NCI-H1092 (cell line): ENCODE measurements at places on chromosomes 1 and 21.

DNA sequence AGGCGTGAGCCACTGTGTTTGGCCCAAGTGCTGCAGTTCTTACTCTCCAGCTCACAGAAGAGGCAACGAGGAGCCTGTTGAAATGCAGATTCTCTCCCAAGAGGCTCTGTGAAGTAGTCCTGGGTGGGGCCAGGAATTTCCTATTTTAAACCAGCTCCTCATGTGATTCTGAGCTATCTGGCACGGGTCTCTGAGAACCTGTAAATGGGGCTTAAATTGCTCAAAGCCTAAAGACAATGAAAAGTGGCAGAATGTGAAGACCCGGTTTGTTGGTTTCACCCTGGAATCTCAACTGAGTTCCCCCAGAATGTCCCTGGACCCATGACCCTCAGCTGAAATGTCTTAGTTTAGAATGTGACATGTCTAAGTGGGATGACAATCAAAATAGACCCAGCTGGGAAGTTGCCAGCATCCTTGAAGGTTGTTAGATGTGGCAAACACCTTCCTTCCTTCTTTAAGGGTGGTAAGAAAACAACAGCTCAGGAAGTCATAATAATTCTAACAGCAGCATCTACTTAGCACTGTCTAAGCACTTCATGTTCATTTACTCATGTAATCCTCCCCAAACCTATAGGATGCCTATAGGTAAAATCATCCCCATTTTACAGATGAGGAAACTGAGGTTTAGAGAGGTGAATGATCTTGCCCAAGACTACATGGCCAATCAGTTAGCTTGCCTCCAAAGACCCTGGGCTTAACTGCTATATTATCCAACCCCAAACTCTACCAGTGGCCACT is 20.9 kb upstream of the ATP5PO start:
- no peak for DNase-seq

- DNase-seq, result no peak
These were observed 973 bp downstream of the C1orf74 start for GRCh38 chr1:209783386-209783785.

DNA sequence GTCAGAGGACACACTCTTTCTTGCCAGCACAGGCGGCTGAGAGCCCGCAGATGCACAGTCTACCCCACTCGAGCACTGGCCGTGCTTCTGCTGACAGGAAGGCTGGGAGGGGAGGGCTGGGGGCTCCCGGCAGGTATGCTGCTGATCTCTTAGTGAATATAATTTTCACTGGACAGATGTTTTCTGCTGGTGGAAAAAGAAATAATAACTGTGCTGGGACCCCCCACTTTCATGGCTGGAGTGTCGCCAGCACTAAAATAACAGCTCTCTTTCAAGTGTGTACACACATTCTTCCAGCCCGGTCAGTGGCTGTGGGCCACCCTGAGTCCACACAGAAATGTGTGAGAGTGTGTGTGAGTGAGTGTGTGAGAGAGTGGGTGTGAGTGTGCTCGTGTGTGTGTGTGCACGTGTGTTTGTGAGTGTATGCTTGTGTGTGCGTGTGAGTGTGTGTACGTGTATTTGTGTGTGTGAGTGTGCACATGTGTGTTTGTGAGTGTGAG is 167.7 kb upstream of the USP24 start:
- DNase-seq, result no peak

GRCh38 chr1:2221271-2221670 is 6.8 kb upstream of the SKI start:
- DNase-seq, result no peak

DNA sequence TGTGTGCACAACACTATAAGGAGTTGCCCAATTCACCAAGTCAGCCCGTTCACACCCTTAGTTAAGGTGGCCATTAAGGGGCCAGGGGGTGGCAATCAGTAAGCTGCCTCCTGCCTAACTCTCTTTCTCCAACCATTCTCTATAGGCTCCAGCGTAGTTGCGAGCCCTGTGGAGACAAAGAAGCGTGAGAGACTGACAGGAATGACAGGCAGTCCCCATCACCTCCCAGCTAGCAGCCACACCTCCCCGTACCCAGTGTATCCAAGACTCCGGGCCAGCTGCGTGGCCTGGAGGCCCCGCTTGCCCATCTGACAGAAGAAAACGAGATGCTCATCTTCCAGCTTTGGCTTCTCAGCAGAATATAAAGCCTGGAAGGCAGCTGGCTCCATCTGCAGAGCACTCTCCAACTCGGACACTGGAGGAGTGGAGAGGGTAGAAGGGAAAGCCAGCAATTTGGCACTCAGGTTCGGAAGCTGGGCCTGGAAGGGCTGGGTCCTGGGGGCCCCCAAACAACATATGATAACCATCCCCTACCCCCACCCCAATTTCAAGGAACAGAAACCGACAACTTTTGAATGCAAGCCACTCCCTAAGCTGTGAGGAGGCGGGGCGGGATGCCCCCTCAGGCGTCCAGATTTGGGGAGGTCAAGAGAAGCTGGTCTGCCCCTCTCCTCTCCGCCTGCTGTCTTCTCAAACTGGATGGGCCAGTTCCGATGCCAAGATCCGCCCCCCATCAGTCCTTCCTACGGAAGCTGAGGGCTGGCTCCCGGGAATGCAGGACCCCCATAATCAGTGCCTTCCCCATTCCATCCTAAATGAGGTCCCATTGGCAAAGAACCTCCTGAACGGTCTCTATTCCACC is 872 bp downstream of the TSTD1 start:
- no peak for DNase-seq

- DNase-seq, result no peak
These were observed 105.2 kb upstream of the PALMD start for GRCh38 chr1:99540744-99541143.

- no peak for DNase-seq
These were observed 4.1 kb upstream of the NBPF3 start for GRCh38 chr1:21435646-21436487.

GRCh38 chr1:85278853-85279314 is 2.5 kb upstream of the BCL10 start:
- no peak for DNase-seq

GRCh38 chr1:66353257-66353656 is 180.7 kb upstream of the SGIP1 start:
- DNase-seq, result no peak

DNA sequence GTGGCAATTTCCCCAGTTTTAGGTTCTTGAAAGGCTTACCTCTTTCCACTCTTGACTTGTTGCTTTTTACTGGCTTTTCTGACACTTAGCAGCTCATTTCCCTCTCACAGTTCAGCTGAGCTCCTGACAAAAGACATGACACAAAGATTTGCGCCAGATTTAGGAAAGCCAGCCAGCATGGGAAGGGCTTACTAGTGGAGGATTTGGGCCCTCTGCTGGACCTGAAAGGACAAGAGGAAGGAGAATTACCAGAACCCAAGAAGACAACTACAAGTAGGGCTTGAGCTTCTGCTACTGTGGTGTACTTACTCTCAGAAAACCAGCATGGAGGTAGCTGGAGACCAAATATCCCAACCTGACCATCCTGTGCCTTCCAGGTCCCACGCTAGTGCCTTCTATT is 784.5 kb downstream of the BRINP3 start:
- DNase-seq, result no peak

GRCh38 chr1:199619223-199619622 is 408.3 kb upstream of the NR5A2 start:
- DNase-seq, result no peak

GRCh38 chr1:5734414-5734813 is 257.8 kb downstream of the NPHP4 start:
- DNase-seq, result no peak

DNA sequence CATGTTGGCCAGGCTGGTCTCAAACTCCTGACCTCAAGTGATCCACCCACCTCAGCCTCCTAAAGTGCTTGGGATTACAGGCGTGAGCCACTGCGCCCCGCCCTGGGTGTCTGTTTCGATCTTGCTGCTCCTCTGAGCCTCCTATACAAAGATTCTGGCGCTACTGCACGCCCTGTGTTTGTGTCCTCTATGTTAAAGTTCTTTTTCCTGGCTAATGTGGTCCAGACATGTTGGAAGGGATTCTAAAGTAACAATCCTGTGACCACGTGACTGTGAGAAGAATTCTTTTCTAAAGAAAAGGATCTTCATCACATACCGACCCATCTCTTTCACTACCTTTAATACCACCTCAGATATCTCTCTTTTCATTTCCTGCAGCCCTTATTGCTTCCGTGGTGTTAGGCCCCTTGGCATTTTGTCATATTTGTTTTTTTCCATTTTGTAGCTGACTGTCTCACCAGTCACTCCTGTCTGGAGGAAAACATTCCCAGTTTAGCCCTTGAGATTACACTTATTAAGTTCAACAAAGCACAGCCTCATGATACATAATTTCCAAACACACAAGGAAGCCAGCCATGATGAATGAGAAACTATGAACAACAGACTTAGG is 27.2 kb upstream of the ENO1 start:
- no peak for DNase-seq

DNA sequence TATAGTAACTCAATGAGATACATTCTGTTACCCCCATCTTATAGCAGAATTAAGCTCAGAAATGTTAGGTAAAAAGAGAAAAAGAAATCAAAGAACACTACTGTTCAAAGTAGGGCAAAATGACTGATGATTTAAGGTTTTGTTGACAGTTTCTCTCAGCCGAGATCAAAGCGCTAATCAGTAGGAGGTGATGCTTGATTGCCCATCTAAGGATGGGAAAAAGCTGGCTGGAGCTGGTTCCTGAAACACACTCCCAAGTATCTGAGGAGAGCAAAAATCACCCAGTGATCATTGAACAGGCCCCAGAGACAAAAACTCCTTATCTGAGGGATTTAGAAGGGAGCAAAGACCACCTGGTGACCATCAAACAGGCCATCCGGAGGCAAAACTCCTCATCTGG is 64.5 kb upstream of the CSF1 start:
- no peak for DNase-seq

DNA sequence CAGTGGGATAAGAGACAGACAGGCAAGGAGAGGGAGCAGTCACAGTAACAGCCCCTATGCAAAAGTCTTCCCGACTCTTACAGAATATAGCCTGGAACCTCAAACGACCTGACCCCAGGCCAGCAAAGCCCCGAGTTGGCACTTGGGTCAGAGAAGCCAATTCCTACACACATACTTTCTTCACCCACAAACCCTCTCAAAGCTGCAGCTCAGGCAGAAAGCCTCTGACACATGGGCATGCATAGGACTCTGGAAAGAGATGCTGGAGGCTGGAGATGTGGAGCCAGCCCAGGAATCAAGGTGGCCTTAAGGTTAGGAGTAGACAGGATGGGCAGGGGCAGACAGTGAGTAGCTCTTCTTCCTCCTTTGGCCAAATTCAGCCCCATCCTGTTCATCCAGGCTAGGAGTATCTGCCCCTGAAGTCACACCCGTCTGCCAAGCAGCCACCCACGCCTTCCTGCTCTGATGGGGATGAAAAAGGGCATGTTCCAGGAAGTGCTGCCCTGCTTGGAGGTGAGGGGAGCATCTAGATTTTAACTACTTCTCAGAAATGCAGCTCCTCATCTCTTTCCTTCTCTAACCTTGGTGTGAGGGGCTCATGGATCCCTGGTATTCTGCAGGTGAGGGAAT is 7.8 kb downstream of the SLC41A1 start:
- DNase-seq, result no peak

DNA sequence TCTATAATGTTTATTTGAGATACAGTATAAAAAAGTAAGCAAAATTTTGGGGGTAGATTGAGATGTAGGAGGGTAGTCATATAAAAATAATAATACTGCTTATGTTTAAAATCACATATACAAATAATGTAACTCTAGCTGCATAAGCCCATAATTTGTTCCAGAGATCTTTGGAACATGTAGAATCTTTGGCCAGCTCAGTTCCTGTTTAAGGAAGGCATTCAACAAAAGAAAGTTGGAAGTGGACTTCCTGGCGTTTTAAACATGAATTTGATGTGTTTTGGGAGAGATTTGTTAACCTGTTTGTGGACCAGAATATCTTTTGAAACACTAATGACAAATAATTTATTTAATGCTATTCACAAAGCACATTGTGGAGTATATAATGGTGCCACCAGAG is 27.7 kb downstream of the GIPC2 start:
- DNase-seq, result no peak

DNA sequence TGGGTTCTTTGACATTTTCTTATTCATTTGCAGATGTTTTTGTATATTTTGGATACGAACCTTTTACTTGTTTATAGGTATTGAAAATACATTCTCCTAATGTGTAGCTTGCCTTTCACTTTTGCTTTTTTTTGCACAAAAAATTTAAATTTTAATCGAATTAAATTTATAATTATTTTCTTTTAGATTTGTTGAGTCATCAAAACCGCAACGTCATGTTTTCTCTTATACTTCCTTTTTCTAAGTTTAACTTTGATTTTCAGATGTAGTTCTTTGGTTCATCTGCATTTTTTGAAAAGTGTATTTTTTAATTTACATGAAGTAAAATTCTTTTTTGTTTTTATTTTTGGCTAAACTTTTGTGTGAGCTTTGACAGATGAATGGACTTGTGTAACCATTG is 243.7 kb upstream of the DPYD start:
- DNase-seq, result no peak

DNA sequence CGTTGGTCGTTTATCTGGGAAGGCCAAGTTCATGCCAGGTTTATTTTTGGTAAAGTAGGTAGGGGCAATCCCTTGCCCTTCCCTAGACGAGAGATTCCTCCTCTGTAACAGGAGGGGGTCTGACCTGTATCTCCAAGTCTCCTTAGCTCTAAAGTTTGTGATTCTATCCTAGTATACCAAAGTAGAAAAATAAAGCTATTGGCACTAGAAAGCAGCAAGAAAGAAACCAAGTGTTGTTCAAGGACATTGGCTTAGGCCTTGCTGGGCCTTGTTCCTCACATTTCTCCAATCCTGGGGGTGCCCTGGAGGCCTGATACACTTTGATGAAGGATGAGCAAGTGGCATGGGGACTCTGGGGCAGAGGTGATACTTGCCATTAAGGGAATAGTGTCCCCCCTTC is 814 bp downstream of the MTARC2 start:
- DNase-seq, result no peak

GRCh38 chr21:46182548-46183336 is 1.5 kb downstream of the SPATC1L start:
- DNase-seq, result no peak

GRCh38 chr1:237851210-237851845 is 39.4 kb downstream of the ZP4 start:
- peak; percentile 59 for DNase-seq

DNA sequence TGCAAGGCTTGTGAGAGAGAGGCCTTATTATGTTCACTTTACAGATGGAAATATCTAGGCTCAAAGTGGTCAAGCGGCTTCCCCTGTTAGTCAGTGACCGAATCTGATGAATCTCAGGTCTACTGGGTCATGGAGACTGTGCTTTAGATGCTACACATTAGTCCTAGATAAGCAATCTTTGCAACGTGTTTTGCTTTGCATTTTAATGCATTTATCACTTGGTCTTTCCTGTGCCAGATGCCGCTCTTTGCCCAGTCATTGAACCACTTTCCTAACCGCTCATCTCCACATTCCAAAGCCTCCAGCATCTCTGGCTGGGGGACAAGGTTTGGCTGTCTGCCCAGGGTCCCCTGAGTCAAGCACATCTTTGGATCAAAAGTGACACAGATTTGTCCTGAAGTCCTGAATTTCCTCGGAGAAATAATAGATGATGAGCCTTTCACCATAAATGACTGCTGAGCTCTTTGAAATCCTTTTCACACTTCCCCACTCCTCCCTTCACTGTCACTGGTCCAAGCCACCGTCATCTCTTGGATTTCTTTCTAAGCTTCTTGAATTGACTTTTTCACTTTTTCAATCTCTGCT is 96.0 kb upstream of the USP24 start:
- DNase-seq, result no peak
